ENCODE measurements at places on chromosomes 7 and 10.

DNA sequence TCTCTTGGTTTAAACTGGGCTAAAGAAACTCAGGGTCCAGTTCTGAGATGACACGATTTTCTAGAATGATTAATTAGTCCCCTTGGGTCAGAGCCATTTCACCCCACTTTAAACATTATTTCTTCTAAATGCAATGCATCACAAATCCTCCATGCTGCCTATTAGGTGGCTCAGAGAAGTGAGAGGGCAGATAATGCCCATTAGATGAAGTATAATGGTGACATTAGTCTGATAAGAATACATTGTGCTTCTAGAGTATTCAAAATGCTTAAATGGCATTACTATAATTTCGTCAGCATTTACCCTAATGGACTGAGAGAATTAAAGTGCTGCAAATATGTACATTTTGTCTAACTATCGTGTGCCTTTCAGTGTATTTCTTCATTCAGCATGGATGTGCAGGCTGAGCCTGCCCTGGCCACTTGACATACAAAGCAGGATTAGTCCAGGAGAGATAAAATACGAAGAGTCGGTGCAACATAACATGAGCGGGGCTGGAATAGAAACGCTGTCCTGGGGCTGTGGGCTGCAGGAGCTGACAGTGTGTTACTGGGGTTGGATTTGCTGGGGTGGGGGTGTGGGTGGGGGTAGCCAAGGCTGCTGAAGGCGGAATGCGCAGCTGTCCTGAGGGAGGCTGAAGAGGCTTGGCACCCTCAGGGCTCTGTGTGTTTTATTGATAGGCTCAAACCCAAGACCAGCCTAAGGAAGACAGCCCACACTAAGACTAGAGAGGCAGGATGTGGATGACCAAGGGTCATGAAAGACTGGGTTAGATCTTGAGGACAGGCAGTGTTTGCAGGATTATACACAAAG lies 52.8 kb upstream of the KLF6 start:
- DNase-seq, result no peak

GRCh38 chr7:73810998-73811360 lies 19.8 kb upstream of the CLDN4 start:
- no peak for DNase-seq

- DNase-seq, result no peak
These were observed 87.4 kb downstream of the CCNY start for GRCh38 chr10:35423505-35424306.

DNA sequence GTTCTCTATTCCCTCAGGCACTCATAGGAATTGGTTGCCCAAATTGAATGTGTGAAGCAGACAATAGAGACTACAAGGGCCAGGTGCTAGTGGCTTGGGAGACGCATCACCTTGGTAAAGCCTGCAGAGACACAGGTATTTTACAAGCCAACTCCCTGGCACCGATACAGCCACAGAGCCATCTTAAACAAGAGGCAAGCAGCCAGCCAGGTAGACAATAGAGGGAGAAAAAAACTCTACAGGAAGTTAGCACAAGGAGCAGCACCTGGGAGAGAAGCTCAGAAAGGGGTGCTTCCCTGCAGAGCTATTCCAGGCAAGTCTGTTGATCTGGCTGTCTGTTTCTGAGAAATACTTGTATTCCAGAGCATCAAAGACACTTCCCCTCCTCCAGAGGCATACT lies 43.0 kb upstream of the CDK1 start:
- no peak for DNase-seq

- no peak for DNase-seq
These were observed 3.4 kb downstream of the PRKAG2 start for GRCh38 chr7:151873402-151873965.

- no peak for DNase-seq
These were observed 122.7 kb upstream of the ADCY1 start for GRCh38 chr7:45451342-45452035.

GRCh38 chr7:70463352-70463938 lies 668.5 kb upstream of the GALNT17 start:
- no peak for DNase-seq

DNA sequence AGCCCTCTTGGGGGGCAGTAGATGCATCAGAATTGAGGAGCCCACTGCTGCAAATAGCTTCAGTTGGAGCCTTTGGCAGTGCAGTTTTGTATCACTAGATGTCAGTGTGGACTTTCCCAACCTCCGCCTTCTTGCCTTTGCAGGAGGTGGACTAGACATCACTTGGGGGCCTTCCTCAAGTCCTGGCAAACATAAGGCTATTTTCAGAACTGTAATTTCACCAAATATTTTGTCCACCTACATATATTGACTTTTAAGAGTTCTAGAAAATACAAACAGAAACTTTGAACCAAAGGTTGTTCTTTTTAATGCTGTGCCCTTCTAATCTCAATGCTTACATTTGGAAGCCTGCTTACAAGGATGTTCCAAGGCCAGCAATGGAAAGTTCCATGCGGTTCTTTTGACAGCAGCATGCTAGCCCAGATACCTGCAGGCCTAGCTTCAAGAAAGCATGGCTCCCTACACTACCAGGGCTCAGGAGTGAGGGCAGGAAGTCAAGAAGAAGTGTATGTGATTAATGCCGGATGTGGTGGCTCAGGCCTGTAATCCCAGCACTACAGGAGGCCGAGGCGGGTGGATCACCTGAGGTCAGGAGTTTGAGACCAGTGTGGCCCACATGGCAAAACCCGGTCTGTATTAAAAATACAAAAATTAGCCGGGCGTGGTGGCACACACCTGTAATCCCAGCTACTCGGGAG lies 8.0 kb upstream of the ZNRF2 start:
- DNase-seq, result peak; percentile 67

- no peak for DNase-seq
These were observed 181.8 kb upstream of the AGK start for GRCh38 chr7:141369422-141369821.

DNA sequence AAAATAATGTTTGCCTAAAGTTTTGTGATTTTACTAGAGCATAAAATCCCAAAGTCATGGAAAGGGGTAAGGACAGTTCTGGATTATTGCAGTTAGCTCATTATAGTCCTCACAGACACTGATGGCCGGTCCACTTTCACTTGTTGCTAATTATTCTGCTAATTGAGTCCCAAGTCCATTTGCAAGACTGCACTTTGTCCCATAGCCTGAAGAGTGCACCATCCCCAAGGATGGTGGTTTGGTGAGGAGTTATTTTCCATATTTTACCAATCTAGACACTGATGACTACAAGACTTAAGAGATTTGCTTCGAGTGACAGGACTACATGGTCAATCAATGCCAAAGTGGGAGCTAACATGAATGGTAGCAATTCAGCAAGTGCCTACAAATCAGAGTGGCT lies 181.8 kb upstream of the CACNA2D1 start:
- no peak for DNase-seq

DNA sequence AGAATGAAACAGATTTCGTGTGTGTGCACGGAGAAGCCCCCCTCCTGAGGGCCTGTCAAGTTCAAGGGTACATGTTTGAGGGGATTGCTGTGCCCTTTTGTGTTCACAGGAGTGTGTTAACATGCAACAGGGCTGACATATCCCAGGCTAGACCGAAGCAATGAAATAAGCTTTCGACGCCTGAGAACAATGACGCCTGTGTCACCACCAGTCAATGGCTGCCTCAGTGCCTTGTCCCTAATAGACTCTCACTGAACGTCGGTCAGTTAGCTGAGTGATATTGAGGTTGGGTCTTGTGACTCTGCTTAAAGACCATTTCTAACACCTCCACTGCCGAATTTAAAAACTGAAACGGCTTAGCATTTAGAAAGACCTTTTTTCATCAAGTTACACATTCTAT lies 175.2 kb upstream of the TCF7L2 start:
- no peak for DNase-seq

DNA sequence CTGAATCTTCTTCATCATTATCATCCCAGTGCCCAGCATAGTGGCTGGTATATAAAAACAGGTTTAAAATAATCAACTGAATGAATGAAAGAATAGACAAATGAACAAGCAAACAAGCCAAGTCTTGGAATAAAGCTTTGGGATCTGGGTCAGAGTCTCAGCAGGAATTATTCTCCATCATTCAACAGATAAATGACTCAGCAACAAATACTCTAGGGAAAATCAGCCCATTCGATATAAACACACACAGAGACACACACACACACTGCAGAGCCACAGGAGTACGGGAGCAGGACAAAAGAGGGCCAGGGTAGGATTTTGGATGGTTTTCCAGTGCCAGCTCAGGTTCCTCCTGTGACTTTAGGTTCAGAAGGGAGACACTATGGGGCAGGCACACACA lies 29.2 kb upstream of the DLX6 start:
- no peak for DNase-seq

DNA sequence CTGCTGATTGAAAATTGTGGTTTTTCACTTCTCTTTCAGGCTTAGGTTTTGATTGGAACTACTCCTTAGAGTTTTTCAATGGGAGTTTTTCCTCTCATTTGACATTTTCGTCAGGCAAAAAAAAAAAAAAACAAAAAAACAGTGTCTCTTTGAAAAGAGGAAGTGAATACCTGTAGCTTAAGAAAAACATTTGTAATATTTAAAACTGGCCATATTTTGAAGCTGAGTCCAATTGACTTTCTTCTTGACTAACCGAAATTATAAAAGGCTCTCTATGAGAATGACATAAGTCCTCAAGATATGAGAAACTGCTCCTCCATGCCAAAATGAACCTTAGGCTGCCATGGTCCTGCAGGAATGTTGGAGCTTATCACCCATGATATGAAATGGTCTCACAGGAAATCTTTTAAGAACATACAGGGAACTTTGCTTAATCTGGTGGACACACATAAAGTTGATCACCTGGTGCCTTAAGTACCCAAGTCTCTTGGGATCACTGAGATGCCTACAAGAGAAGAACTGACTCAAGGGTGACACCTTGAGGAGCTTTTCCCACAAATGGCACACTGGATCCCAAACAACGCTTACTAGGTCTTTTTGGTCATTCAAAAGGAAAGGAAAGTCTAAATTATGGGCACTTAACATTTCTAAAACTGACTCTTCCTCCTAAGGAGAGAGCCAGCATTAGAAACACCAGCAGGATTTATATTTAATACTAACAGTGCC lies 263.4 kb downstream of the CDC14C start:
- DNase-seq, result no peak

GRCh38 chr10:88759366-88760101 lies at the start of gene LIPN:
Gene LIPN, plus strand, starts transcription at chr10:88760020. Its CDS starts 1,386 bp downstream, at chr10:88761406.
- no peak for DNase-seq

GRCh38 chr10:12844811-12845483 lies 156.6 kb downstream of the CCDC3 start:
- DNase-seq, result peak; percentile 95

- DNase-seq, result no peak
These were observed 2.7 kb downstream of the FRAT1 start for GRCh38 chr10:97321804-97322190.

GRCh38 chr10:112224933-112225529 lies 41.5 kb upstream of the GPAM start:
- DNase-seq, result no peak

Measured in umbilical cord (tissue), 2 donors.